Neuronal stem cell (in vitro differentiated cells): ENCODE measurements at places on chromosomes 5 and 9.

DNA sequence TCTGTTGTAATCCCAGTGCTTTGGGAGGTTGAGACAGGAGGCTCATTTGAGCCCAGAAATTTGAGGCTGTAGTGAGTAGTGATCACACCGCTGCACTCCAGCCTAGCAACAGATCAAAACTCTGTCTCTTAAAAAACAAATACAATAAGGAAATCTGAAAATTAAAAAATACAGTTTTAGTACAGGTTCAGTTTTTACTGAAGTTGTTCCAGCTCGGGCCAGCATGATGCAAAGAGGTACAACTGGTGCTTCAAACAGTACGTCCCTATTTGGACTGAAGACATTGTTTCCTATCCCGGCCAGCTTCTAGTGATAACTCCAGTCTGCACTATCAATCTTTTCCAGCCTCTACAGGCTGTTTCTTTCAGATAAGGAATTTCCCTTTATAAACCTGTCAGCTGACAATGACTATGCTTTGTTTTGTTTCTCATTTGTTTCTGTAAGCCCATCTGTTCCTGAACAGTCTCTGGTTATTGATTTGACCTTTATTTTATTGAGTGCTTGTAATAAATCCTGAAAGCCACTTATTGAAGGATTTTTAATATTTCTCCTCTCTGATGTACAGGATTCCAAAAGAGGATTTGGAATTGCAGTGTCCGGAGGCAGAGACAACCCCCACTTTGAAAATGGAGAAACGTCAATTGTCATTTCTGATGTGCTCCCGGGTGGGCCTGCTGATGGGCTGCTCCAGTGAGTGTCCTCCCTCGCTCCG, 41.9 kb downstream of the TJP2 start:
- DNase-seq, result no peak
- H3K27ac ChIP-seq, result no peak overlapping the region
- H3K27me3 ChIP-seq, result no peaks in the 10 kb centered on the region
- peaks cover 33% of the 10 kb centered on the region for H3K36me3 ChIP-seq
- H3K4me1 ChIP-seq, result no peaks in the 10 kb centered on the region
- H3K4me3 ChIP-seq, result no peak overlapping the region

GRCh38 chr5:2995667-2996066, 244.2 kb upstream of the IRX2 start:
- H3K4me1 ChIP-seq, result peaks cover 13% of the 10 kb centered on the region
- H3K27me3 ChIP-seq, result no peaks in the 10 kb centered on the region
- no peak overlapping the region for H3K4me3 ChIP-seq
- no peak overlapping the region for H3K27ac ChIP-seq
- DNase-seq, result no peak

GRCh38 chr9:110048976-110049698, 158.8 kb downstream of the C9orf152 start:
- peaks cover 8% of the 10 kb centered on the region for H3K4me1 ChIP-seq
- peak overlapping the region; percentile 60 for H3K27ac ChIP-seq
- peaks cover 21% of the 10 kb centered on the region for H3K36me3 ChIP-seq

- no peaks in the 10 kb centered on the region for H3K4me1 ChIP-seq
- no peaks in the 10 kb centered on the region for H3K36me3 ChIP-seq
- DNase-seq, result no peak
- no peak overlapping the region for H3K27ac ChIP-seq
- H3K27me3 ChIP-seq, result no peaks in the 10 kb centered on the region
Measured at GRCh38 chr9:21244836-21245235, 5.0 kb upstream of the IFNA14 start.

GRCh38 chr5:172724242-172725183, 46.5 kb downstream of the DUSP1 start:
- H3K36me3 ChIP-seq, result no peaks in the 10 kb centered on the region
- no peak for DNase-seq
- no peak overlapping the region for H3K27ac ChIP-seq
- no peaks in the 10 kb centered on the region for H3K4me1 ChIP-seq
- no peak overlapping the region for H3K4me3 ChIP-seq

DNA sequence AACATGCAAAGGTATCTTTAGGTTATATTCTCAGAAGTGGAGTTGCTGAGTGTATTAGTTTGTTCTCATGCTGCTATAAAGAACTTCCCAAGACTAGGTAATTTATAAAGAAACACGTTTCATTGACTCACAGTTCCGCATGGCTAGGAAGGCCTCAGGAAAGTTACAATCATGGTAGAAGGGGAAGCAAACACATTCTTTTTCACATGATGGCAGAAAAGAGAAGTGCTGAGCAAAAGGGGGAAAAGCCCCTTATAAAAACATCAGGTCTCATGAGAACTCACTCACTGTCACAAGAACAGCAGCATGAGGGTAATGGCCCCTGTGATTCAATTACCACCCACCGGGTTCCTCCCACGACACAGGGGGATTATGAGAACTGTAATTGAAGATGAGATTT, 163.6 kb upstream of the PRLR start:
- no peaks in the 10 kb centered on the region for H3K27me3 ChIP-seq
- no peaks in the 10 kb centered on the region for H3K36me3 ChIP-seq
- no peak overlapping the region for H3K4me3 ChIP-seq
- no peak for DNase-seq

GRCh38 chr5:124996023-124996763, 249.8 kb upstream of the ZNF608 start:
- H3K27ac ChIP-seq, result peak overlapping the region; percentile 83
- no peaks in the 10 kb centered on the region for H3K27me3 ChIP-seq
- DNase-seq, result peak; percentile 78
- H3K36me3 ChIP-seq, result no peaks in the 10 kb centered on the region
- peaks cover 5% of the 10 kb centered on the region for H3K4me1 ChIP-seq
- no peak overlapping the region for H3K4me3 ChIP-seq

DNA sequence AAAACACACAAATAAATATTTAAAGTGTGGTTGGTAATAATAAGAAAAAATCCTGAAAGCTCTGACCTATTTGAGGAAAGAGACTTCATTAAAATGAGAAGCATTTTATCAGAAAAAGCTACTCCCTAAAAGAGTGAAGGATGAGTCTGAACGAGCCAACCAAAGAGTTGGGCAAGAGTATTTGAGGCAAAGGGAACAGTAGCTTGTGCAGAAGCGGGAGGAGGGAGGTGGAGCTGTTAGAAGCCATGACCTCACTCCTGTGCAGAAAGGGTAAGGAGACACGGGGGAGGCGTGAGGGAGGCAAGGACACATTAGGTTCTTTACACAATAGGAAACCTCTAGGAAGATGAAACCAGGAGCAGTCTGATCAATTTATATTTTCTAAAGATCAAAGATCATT, 29.4 kb downstream of the SH3RF2 start:
- H3K4me1 ChIP-seq, result no peaks in the 10 kb centered on the region
- DNase-seq, result no peak
- H3K36me3 ChIP-seq, result no peaks in the 10 kb centered on the region
- no peaks in the 10 kb centered on the region for H3K27me3 ChIP-seq
- H3K4me3 ChIP-seq, result no peak overlapping the region

DNA sequence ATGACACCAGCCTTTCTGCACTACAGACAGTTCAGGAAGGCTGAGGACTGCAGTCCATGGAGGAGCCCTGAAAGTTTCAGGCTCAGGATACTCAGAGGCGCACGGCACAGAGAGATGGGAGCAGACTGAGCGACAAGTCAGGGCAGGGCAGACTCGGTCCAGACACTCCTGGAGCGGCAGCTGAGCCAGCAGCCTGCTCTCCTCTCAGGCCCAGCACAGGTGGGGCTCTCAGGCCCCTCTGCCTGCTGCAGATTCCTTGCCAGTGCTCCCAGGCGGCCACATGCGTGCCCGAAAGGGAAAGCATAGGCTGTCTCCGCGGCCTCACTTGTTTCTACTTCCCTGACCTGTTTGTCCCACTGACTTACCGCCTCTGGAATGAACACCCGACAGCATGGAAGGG, 228.3 kb downstream of the IRX2 start:
- peaks cover 2% of the 10 kb centered on the region for H3K4me1 ChIP-seq
- DNase-seq, result no peak
- H3K36me3 ChIP-seq, result no peaks in the 10 kb centered on the region

DNA sequence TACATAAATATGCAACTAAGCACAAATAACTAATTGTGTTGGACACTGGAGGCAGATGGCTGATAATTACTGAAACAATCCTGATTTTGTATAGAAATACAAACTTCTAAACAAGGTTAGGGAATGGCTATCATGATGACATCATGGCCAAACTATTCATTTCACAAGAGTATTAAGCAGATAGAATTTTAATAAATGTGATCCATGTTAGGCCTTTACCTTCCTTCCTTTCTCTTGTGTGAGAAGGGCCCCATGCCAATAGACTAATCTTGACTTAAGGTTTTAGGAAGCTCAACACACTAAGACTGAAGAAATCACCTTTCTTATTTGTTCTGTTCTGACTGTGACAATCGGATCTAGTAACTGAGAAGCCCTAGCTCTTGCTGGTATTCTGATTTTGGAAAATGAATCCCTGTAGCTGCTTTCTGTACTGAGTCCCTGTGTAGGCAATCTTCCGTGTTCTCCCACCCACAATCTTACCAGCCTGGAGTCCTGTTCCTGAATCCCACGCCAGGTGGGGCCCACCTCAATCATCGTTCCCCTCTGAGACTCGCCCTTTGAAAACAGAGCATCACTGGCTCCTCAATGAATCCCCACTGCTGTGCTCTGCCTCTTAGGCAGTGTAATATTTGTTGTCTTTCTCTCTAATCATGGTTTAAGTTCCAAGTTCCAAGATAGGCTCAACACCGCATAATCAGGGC, 168.7 kb upstream of the GNA14 start:
- H3K4me1 ChIP-seq, result no peaks in the 10 kb centered on the region
- H3K27me3 ChIP-seq, result no peaks in the 10 kb centered on the region
- no peak overlapping the region for H3K4me3 ChIP-seq
- peaks cover 23% of the 10 kb centered on the region for H3K36me3 ChIP-seq
- no peak for DNase-seq

- no peak overlapping the region for H3K4me3 ChIP-seq
- no peak for DNase-seq
- H3K4me1 ChIP-seq, result no peaks in the 10 kb centered on the region
Measured at GRCh38 chr5:139223481-139223880, 25.3 kb upstream of the SIL1 start.

DNA sequence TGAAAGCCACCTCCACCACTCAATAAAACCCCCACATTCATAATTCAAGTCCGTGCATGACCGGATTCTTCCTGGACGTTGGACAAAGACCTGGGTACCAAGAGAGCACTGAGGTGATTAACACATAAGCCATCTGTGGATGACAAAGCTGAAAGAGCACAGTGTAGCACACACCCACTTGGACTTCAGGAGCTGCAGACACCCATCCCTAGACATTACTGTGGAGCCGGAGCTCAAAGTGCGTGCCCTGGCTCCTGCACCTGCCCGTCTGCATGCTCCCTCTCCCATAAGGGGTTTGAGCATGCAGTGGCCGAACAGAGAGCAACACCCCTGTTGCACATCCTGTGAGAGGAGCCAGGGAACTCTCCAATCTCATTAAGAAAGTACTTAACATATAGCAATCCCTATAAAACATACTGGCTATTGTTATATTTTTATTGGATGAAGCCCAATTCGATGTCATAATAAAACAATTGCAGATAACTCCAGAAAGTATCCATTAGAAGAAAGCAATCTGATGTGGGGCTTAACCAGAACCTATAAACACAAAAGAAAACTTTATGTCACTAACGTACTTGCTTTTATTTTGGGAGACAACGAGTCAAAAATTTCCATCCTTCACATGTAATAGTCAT, 1174.2 kb upstream of the C9orf72 start:
- H3K27ac ChIP-seq, result no peak overlapping the region
- H3K36me3 ChIP-seq, result no peaks in the 10 kb centered on the region
- no peak for DNase-seq

DNA sequence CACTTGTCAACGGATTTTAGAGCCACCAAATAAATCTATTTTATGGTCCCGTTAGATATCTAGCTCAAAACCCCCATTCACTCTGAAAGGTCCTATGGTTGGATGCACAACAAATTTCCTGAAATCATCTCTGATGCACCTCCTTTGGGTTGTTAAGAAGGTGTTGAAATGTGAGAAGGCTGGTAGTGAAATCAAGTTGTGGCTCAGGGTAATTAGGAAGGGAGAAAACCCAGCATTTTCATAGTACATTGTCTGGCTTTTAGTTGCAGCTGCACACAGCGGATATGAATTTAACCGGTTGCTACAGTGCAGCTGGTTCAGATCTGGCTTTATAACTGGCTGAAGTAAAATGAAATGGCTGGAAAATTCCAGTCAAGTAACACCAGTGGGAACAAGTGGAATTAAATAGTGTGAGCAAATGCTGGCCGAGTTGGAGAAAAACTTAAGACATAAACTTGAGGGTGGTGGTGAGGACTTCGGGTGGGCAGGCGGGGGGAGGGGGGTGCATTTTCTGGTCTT, 17.6 kb downstream of the RGMB start:
- no peaks in the 10 kb centered on the region for H3K27me3 ChIP-seq
- no peak overlapping the region for H3K27ac ChIP-seq
- H3K36me3 ChIP-seq, result peaks cover 95% of the 10 kb centered on the region
- no peak for DNase-seq
- peaks cover 9% of the 10 kb centered on the region for H3K4me1 ChIP-seq

DNA sequence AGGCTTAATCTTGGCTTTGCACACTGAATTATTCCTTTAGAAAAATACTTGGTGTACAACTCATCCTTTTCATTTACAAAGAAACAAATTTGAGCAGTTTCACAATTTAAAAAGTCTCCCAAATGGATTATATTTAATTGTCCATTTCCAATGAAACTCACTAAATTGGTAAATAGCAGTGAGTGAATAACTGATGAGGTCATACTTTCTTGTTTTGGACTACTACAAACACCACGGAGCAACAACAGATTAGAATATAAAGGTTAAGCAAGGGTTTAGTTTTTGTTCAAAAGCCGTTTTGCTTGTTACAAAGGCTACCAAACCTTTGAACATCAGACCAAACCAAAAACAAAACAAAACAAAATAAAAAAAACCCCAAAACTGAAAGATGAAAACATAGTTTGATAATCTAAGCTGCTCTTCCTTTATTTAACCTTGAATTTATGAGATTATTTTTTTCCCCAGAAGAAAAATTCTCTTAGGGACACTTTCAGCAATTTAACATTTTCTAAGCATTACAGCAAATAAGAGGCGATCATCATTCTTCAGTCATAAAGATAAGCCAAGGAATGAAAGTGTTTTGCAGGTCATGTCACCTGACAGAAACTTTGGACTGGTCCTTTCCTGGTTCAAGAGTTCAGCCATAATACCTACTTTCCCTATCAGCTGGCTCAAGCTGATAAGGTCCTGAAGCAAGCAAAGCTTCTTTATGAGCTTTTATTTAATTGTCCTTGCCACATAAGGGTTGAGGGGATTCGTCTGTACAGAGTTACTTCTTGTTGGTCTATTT, 99.7 kb upstream of the CDKN2B start:
- H3K27me3 ChIP-seq, result no peaks in the 10 kb centered on the region
- DNase-seq, result no peak
- no peak overlapping the region for H3K27ac ChIP-seq
- H3K36me3 ChIP-seq, result no peaks in the 10 kb centered on the region
- H3K4me1 ChIP-seq, result no peaks in the 10 kb centered on the region

DNA sequence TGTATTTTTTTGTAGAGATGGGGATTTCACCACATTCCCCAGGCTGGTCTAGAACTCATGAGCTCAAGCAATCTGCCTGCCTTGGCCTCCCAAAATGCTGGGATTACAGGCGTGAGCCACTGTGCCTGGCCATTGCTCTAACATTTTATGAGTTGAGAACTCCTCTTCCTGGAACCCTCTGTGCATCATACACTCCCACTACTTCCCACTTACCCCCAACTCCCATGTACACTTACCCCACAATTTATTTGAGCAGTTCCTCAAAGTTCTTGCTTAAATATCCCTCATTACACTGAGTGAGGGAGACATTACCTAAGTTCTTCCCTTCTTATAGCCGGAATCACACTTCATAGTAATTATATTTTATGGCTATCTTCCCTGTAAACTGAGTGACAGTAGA, 42.9 kb upstream of the GALNT10 start:
- H3K27ac ChIP-seq, result no peak overlapping the region
- DNase-seq, result no peak
- H3K4me1 ChIP-seq, result no peaks in the 10 kb centered on the region
- H3K36me3 ChIP-seq, result no peaks in the 10 kb centered on the region
